ENCODE measurements at places on chromosomes 12 and 14.
A peak's percentile ranks its signal among the peaks of the same experiment; 100 is the strongest.

- no peak for DNase-seq
Observed at GRCh38 chr14:80278293-80279023, 67.2 kb upstream of the DIO2 start.

- DNase-seq = no peak
Observed at GRCh38 chr14:45426685-45427282, 173.8 kb upstream of the MIS18BP1 start.

DNA sequence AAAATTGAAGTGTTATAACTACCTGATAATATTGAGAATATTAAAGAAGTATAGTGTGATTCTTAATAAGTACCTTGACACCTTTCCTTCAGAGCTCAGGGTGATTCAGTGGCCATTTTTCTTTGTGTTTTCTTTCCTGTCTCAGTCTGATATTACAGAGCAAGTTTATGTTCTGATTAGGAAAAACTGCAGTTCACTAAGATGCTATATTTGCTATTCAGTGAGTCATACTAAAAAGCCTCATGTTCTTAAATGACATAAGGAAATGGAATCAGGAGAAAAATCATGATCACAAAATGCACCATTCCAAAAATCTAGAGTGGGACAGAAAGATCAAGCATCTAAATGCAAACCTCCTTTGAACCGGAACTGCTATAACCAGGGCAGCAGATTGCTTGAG, 390.6 kb upstream of the ATP2B1 start:
- no peak for DNase-seq

DNA sequence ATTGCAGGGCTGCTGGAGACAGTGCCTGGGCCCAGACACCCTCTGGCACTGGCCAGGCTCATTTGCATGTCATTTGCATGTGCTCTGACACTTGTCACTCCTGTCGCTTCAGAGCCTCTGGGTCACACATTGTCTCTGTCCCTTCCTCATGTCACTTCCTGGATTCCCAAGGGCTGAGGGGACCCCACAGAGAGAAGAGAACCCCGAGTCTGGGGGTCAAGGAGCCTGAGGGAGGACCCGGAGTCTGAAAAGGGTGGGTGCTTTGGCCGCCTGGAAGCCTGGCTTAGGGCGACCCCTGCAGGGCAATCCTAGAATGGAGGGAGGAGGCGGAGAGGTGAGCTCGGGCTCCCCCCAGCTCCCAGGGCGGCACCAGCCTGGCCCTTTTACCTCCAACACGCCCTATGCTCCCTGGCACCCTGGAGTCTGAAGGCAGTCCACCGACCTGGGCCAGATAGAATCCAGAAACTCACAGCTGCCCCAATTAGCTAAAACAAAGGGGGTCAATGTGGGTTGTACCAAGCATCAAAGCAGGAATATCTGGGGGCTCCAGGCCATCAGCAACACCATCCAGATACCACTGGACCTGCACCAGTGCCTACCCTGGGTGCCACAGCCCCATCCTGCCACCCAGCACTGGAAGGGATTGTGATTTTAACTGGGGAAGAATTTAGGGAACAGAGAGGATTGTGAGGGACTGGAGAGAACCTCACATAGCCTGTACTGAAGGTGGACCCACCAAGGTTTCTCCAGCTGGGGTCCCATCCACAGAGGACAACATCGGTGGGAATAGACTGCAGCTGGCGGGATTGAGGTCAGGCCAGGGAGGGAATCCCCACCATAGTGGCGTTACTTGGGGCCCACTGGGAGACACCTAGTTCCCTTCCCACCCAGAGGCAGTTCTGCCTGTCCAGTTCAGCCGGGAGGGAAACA, 21.8 kb upstream of the KRT78 start:
- peak; percentile 79 for DNase-seq

- DNase-seq = no peak
Observed at GRCh38 chr14:85075694-85076476, 454.1 kb upstream of the FLRT2 start.

DNA sequence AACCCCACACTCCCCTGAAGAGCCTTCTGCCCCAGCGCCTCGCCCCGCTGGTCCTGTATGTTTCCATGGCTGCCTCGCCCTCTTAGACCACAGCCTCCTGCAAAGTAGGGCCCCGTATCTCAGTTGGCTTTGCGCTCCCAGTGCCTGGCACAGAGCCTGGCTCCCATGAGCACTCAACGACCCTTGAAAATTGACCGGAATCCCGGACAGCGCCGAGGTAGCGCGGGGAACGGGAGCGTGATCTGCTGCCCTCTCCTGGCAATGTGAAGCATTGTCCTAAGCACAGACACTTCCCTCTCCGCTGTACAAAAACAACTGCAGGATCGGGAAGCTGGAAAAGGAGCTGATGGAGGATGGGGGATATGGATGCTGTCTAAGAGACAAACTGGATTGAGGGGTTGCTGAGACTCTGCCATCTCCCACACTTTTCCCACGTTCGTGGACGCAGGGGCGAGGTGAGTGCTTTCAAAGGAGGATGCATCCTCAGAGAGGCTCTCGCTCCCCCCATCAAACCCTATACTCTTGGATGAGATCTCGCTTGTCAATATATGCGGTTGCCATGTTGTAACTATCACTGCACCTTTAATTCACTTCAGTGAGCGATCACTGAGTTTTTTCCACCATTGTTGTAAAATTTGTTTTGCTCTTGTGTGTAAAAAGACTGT, 10.7 kb upstream of the FKBP4 start:
- DNase-seq = no peak

- DNase-seq = no peak
Observed at GRCh38 chr14:28596391-28596790, 170.2 kb upstream of the FOXG1 start.

- peak; percentile 70 for DNase-seq
Observed at GRCh38 chr14:20610002-20610765, 19.0 kb upstream of the RNASE12 start.

DNA sequence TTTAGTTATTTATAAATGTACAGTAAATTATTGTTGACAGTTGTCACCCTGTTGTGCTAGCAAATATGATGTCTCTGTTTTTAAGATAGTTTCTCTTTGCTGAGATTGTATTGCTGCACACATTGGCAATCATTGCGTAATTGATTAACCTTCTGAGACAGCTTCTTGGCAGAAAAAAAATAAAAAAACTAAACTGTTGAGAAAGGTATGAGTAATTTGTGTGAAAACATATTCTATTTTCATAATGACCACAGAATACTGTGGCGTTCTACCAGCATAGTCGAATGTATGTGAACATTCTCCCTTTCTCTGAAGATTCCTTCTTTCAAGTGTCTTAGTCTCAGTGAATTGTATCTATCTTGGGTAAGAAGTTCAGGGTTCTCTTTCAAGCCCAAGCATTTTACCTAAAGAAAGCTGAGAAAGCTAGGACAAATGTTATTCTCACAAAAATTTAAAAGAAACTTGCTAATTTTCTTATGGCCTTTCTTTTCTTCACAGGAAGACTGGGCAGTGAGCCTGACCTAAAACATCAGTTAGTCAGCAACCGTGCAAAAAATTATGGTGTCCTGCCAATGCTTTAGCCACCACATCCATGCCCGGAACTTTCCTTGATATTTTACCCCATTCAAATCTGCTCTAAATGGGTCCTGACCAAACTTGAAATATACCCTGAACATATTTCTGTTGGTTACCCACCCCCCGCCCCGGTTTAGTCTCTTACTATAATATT, 69.0 kb upstream of the REP15 start:
- no peak for DNase-seq

GRCh38 chr14:104096751-104097700, 11.5 kb downstream of the ASPG start:
- no peak for DNase-seq

DNA sequence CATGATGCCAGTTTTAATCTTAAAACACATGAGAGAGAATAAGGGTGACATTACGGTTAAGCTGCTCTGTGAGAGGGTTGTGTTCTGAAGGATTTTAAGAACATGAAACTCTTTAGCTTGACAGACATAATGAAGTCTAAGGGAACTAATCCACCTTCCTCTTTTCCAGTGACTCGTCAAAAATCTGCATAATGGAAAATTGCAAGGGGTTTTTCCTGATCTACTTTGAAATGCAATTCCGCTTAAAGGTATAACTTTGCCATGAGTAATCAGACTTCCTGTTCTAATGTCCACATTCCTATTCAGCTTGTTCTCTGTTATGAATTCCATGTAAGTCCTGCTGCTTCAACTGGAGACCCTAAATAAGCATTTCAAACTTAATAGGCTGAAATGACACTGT, at the start of gene ZNF705A:
Gene ZNF705A (plus strand): TSS at position 171 of the 400 bp plus-strand sequence. CDS start 15,611 bp downstream, outside the sequence.
- no peak for DNase-seq

GRCh38 chr14:59328454-59328853, 136.7 kb downstream of the GPR135 start:
- DNase-seq = no peak

DNA sequence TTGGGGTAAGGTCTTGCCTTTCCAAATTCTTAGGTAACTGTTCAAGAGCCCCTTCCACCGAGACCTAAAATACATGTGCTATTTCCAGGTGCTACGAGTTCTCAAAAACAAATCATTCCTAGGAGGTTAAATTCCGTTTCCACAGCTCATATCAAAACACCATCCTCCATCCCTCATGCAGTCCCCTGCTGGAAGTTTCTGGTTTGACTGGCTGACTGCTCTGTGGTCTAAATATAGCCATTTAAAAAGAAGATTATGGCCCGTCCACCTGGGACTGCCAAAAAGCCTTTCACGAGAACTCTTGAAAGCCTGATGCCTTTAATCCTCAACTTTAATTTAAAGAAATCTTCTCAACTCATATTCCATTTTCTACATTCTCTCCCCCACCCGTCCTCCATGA, 201.5 kb upstream of the MYL2 start:
- no peak for DNase-seq

GRCh38 chr12:67001251-67001650, 267.9 kb upstream of the CAND1 start:
- no peak for DNase-seq

DNA sequence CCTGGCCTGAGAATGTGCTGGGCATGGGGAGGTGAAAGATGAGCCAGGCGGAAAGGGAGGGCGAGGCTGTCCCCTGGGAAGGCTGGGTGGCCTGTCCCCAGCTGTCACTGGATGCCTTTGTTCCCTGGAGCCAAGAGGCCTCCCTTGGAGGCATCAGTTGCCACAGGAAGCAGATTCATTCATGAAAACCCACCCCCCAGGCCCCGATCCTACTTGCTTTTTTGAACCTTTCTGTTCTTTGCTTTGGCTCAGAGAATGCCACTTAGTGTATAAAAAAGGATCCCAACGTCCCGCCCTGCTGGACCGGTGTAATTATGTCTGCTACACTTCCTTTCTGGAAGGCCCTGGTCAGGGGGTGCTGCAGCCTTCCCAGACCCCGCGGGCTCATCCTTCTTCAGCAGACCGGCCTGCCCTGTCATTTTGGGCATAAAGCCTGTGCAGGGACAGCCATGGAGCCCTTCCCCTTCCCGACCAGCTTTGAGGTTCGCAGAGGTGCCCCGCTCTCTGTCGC, 220.2 kb downstream of the SLC41A2 start:
- DNase-seq = no peak

DNA sequence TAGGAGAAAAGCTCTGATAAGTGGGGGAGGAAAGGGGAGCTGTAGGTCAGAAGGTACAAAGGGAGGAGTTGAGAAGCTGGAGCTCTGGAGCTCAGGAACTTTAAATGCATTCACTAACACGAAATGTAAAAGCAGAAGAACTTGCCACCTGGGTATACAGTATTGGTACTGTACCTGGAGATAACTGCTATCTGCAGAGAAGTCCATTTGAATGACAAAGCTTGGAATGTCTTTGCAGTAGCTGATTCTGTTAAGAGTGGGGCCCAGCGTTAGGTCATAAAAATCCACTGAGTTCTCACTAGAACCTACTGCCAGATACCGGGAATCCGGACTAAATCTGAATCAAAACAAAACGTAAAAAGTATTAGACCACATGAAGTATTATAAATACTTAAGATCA, 55.6 kb downstream of the ZC3H14 start:
- no peak for DNase-seq

DNA sequence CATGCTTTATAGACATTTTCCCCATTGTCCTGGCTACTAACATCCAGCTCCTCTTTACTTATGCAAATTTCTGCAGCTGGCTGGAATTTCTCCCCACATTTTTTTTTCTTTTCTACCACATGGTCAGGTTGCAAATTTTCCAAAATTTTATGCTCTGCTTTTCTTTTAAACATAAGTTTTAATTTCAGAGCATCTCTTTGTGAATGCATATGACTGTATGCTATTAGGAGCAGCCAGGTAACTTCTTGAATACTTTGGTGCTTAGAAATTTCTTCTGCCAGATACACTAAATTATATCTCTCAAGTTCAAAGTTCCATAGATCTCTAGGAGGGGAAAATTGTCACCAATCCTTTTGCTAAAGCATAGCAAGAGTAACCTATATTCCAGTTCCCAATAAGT, 365.9 kb downstream of the LRFN5 start:
- no peak for DNase-seq

GRCh38 chr14:65396082-65396910, 16.2 kb upstream of the FUT8 start:
- no peak for DNase-seq

DNA sequence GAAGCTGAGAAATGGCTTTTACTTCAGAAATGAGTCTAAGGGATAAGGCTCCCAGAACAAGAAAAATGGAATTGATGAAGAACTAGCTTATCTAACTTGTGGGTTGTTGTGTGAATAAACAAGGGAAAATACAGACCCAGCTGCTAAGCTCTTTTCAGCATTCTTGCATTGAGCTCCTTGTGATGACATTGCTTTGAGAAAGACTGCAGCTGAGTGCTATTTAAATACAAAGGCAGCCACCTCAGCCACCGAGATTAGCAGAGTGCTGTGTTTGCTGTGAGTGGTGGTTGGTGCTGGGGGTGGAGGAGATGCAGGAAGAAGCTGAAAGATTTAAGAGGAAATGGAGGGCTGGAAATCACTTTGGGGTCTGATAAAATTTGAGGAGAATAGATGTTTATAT, 396.0 kb upstream of the PRICKLE1 start:
- DNase-seq = no peak

- DNase-seq = no peak
Observed at GRCh38 chr12:28237423-28237822, 47.2 kb downstream of the CCDC91 start.

DNA sequence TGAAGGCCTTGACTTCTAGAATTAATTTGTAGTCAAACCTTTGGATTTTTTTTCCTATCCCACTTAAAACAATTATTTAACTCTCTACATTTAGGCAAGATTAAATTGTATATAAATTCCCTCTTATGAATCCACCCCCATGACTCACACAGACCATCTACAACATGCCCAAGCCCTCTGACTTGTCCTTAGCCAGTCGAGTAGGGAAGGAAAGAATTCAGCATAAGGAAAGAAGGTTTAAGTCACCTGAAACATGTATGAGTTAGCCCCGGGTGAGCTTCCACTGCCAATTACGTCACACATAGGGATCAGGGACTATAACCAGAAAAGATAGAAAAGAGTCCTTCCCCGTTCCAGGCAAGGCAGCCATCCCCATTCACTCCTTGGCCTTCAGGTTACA, 14.9 kb upstream of the RESF1 start:
- no peak for DNase-seq

GRCh38 chr12:56634837-56635791, 5.0 kb upstream of the BAZ2A start:
- no peak for DNase-seq

- DNase-seq = no peak
Observed at GRCh38 chr14:88380405-88380804, 5.1 kb upstream of the SPATA7 start.

DNA sequence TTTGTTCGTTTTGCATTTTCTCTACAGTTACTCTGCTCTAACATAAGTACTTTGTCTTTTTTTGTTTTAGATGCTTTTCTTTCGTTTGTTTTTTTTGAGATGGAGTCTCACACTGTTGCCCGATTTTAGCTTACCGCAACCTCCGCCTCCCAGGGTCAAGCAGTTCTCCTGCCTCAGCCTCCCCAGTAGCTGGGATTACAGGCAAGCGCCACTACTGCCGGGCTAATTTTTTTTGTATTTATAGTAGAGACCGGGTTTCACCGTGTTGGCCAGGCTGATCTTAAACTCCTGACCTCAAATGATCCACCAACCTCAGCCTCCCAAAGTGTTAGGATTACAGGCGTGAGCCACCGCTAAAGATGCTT, 2.7 kb downstream of the DIP2B start:
- DNase-seq = no peak

Measured in stimulated activated CD8-positive, alpha-beta memory T cell treated with anti-CD3 and anti-CD28 coated beads, Interleukin-7, amount 100 ng/mL, for 24 hours (primary cell).